ENCODE measurements at places on chromosomes 13 and 19.
A peak's percentile ranks its signal among the peaks of the same experiment; 100 is the strongest.

- no peak for DNase-seq
Observed at GRCh38 chr19:47663911-47664771, 49.1 kb upstream of the EHD2 start.

DNA sequence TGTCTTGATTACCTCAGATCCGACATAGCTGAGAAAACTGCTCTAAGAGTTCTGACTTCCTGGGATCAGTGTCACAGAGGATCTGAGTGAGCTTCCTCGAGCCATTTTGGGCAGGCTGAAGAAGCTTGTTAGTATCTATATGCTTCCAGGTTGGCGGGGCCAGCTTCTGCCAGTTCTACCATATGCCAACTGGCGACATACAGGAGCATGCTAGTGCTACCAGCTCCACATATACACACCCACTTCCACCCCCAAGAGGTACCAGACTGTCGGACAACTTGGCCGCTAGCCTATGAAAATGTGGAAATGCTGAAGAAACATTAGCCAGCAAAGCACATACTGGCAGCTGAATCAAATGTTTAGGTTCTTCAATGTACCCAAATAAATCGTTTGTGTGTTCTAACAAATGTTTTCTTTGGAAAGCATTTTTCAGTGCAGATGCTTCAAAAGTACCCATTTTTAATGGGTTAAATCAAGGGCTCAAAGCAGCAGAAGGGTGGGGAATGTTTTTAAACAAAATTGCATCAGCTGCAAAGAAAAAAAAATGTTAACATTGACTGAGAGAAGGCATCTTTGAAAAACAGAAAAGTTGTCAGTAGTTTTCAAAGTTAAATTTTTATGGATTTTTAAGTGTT lies 163.7 kb downstream of the KLF12 start:
- no peak for DNase-seq

GRCh38 chr19:14566712-14567077 lies 5.2 kb downstream of the NDUFB7 start:
- DNase-seq: no peak

GRCh38 chr13:113762538-113762937 lies 3.5 kb downstream of the TMEM255B start:
- no peak for DNase-seq

DNA sequence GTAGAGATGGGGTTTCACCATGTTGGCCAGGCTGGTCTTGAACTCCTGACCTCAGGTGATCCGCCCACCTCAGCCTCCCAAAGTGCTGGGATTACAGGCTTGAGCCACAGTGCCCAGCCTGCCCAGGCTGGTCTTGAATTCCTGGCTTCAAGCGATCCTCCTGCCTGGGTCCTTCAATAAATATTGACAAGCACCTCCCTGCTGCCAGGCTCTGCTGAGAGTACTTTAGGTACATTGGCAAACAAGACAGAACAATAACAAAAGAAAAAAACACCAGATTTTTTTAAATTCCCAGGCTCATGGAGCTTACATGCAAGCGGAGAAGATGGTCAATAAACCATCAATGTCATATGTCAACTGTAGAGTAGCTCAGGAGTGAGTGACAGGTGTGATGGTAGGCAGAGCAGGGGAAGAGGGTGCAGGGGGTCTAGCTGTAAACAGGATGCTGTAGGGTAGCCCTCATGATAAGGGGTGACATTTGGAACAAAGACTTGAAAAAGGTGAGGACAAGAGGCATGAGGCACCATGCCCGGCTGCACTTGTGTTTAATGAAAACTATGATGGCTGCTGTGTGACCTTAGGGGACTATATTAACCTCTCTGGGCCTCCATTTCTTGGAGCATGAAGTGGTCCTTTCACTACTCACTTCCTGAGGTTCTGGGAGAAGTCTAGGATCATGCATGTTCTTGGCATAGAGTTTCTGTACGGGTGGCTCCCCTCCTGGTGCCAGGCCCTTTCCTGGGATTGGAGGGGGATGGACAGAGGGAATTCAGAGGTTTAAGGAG lies 19.6 kb downstream of the SULT2B1 start:
- DNase-seq: no peak

DNA sequence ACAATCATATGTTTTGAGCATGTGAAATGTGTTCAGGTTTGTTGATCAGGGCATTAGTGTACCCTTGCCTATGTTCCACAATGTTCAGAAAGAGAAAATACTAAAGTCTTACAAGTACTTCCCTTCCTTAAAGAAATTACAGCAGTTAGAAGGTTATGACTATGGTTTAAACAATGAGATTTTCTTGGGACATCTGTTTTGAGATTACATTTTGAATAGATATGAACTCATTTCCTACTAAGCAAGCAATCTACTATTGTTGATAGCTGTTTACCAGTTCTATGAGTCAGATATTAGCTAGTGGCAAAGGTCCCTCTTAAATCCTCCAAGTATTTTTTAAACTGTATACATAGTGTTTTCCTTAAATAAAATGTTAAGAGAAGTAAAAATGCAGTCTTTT lies 241.3 kb downstream of the DACH1 start:
- peak; percentile 85 for DNase-seq

DNA sequence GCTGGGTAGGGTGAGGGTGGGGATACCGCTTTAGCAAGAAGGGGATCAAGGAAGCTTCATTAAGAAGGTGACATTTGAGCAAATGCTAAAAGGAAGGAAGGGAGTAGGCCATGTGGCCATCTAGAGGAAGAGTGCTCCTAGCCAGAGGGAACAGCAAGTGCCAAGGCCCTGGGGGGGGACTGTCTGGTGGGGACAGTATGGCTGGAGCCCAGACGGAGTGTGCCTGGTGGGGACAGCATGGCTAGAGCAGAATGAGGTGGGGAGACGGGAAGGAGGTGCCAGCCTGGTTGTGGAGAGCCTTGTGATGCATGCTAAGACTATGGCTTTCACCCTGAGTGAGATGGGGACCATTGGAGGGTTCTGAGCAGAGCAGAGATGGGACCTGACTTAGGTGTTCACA lies 2.1 kb upstream of the TGFB1 start:
- DNase-seq: no peak

Measured in glomerular endothelial cell (primary cell).